Stimulated activated CD4-positive, alpha-beta T cell treated with anti-CD3 and anti-CD28 coated beads, Interleukin-4, amount 100 ng/mL, for 4 hours (primary cell): ENCODE measurements at places on chromosomes 5 and 9.

DNA sequence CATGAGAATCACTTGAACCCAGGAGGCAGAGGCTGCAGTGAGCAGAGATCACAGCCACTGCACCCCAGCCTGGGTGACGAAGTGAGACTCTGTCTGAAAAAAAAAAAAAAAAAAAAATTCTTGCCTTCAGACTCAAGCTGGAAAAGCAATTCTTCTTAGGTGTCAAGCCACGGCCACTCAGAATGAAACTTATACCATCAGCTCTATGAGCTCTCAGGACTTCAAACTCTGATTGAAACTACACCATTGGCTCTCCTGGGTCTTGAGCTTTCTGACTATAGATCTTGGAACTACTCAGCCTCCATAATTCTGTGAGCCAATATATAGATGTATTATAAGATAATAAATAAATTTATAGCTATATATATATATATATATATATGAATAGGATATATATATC lies 12.9 kb upstream of the FGF10 start:
- DNase-seq = no peak

DNA sequence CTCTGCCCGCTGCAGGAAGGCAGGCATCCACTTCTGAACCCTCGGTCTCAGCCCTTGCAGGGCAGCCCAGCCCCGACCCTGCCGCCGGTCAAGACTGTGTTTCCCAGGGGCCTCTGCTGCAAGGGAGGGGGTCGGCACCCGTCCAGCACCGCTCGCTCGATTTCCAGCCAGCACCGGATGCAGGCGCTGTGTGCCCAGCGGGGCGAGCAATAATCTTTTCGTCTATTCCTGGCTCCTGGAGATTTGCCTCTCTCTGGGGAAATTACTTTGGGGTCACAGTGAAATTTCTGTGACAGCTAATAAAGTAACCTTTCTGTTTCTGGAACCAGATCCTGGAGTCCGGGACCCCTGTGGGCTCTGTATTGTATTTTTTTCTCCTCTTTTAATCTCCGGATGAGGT lies 155.3 kb downstream of the COL23A1 start:
- no peak for DNase-seq

GRCh38 chr9:114235033-114235661 lies 79.8 kb downstream of the COL27A1 start:
- DNase-seq = no peak

DNA sequence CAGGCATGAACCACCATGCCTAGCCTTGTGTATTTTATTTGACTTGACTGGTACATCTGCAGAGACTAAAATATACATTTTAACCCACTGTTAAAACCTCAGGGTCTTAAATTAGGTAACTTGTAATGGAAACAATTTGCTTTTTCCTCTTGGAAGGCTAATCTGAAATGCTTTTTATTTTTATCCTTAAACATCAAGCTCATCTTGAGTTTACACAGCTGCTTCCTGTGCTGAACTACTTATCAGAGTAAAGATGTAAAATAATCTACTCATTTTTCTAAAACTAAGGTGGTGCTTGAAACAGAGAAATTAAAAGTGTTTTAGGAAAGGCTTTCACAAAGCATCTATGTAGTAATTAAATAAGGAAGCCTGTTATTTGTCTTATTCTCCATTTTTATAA lies 144.1 kb downstream of the ENTREP1 start:
- DNase-seq = no peak

- DNase-seq = no peak
Observed at GRCh38 chr5:116788851-116789403, 214.3 kb upstream of the SEMA6A start.

DNA sequence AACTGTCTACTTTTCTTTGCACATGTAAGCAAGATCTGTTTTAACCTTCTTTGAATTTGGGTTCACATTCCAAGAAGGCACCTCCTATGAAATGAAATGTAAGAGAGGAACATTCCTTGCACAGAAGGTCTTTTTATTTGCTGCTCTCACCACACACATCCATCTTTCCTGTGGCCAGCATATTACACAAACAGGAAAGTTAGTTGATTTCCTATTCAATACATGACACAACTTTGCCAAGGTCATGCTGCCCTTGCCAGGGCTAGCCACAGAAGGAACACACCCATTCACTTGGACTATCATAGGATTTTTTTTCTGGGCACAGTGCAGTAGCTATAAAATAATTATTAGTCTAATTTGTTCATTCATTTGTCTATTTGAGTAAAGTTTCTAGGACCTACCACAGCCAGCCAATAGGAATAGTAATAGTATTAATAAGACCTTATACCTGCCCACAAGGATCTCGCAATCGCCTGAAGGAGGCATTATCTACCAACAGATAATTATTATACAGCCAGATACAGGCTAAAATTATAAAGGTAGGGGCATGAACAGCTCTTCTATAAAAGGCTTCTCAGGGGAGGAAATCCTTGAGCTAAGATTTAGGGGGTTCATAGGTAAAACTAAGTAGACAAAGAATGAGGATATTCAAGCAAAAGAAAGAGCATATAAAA lies 78.1 kb upstream of the NREP start:
- no peak for DNase-seq

- no peak for DNase-seq
Observed at GRCh38 chr5:44022622-44023021, 366.6 kb downstream of the FGF10 start.

- no peak for DNase-seq
Observed at GRCh38 chr5:14864181-14864812, 7.3 kb downstream of the ANKH start.

- no peak for DNase-seq
Observed at GRCh38 chr9:129290606-129291005, 112.5 kb upstream of the IER5L start.

GRCh38 chr5:40524677-40525076 lies 155.0 kb upstream of the PTGER4 start:
- DNase-seq = no peak

- no peak for DNase-seq
Observed at GRCh38 chr9:77946969-77947620, 84.5 kb downstream of the GNAQ start.

DNA sequence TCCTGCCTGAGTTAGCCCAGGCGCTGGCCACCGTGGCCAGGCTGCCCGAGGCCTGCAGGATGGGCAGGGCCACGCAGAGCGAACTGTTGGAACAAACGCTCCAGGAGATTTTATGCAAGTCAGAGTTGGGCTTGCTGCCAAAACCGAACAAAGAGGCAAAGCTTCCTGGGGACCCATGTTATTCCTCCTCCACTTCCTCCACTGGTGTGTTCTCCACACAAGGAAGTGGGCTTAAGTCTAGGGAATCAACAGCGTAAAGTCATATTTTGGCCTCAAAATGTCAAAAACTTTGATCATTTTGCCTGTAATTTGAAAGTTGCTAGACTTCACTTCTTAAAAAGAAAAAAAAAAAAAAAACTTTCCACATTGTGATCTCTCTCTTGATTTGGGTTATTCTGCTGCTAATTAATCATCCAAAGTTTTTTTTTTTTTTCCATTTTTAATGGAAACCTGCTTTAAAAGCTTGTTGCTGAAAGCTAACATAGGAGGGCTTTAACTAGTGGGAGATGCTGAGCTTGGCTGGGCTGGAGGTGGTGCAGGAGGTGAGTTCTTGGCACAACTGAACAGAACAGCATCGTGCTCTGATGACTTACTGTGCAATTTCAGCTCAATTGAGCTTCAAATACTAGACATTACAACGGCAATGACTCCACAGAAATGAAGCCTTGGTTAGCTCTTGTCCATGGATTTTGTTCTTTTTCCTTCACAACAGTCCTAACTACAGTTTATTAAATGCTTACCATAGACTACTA lies 73.0 kb downstream of the PTPDC1 start:
- no peak for DNase-seq

DNA sequence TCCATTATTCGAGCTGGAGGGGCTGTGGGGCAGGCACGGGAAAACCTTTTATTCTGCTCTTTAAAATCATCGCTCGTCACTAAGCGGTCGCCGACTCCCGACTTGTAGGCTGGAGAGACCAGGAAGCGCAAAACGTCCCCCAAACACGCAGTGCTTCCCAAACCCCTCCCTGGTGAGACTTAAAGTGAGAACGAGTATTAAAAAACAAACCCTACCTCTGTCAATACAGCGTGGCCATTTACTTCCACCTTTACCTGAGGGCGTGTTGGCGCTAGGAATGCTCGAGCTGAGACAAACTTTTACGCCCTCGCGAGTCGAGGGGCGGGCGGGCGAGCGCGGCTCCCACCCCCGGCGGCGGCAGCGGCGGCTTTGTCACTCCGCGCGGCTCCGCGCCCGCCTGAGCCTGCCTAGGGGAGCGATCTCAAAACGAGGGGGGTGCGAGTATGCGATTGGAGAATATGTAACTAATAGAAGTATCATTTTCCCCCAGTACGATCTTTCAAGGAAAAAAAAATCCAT lies at the start of gene NR2F1-AS1:
Gene NR2F1-AS1 (minus strand): TSS at position 293 of the 519 bp plus-strand sequence.
- no peak for DNase-seq

- no peak for DNase-seq
Observed at GRCh38 chr9:129102791-129103594, 7.6 kb downstream of the CRAT start.

DNA sequence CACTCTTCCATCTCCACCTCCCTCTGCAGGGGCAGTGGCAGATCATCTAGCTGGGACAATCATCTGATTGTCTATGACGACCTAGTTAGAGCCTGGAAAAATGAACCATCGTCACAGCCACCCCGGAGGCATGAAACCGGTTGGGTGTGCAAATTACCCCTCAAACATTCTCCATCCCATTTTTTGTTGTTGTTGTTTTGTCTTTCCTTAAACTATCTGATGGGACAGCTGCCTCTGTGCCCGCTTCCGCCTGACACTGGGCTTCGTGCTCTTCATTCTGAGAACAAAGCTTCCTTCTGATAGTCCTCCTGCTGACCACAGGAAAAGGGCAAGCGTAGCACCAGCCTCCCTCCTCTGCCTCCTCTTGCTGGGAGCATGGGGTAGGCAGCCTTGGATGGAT lies 7.0 kb upstream of the NDST1 start:
- DNase-seq = no peak

DNA sequence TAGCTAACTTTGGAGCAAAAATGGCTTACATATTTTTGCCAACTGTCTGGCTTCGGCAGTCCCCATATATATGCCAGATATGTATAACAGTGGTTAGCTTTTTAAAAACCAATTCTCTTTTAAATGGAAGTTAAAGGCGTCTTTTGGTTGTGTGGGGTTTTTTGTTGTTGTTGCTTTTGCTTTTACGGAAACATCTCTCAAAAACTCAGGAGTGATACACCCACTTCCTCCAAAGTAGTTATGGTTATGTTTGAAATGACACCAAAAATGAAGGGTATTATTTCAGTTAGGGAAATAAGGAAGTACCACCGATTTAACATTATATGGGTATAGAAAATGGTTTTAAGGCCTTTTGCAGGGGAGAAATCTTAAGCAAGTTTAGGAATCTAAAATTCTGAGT lies 2.3 kb downstream of the CNOT8 start:
- no peak for DNase-seq

- DNase-seq = no peak
Observed at GRCh38 chr9:108363311-108363710, 492.5 kb downstream of the ACTL7B start.

- DNase-seq = no peak
Observed at GRCh38 chr5:95786821-95787418, 35.6 kb downstream of the GLRX start.

DNA sequence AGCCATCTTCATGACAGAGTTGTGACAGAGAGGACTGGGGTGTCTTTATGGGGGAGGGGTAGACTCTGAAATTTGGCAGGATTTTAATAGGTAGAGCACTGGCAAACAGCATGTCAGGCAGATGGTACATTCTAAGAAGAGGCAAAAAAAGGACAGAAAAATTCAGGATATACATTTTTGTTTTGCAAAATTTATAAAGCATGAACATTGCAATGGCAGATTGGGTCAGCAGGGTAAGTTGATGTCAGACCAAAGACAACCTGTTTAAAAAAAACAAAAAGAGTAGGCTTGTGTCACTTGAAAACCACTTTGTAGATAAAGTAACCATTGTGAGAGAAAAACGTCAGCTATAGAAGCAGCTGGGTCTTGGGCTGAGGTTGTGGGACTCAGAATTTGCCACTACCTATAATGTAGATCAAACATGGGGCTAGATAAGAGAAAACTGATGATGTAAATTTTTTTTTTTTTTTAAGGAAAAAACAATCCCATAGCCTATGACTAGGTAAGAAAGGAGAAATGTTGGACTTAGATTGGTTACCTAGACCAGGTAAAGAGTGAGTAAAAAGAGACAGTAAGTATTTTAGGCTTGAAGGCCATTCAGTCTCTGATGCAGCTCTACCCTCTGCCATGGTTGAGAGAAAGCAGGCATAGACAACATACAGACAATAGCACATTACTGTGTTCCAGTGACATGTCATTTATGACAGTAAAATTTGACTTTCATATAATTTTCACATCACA lies 8.3 kb downstream of the CAMK4 start:
- no peak for DNase-seq

DNA sequence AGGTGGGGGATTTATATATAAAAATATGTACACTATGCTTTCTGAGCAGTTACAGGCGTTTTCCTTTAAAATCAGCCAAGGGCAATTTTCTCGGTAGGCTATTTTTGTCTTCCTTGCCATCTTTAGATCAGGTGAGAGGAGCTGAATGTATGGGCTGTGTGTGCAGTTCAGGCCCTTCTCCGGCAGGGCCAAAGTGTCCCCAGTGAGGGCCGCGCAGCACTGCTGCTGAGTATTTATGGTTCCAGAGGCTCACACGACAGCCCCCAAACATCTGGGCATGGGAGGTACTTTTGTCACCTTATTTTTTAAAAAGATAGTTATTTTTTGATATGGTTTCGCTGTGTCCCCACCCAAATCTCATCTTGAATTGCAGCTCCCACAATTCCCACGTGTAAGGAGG lies 11.5 kb downstream of the GFPT2 start:
- DNase-seq = no peak

DNA sequence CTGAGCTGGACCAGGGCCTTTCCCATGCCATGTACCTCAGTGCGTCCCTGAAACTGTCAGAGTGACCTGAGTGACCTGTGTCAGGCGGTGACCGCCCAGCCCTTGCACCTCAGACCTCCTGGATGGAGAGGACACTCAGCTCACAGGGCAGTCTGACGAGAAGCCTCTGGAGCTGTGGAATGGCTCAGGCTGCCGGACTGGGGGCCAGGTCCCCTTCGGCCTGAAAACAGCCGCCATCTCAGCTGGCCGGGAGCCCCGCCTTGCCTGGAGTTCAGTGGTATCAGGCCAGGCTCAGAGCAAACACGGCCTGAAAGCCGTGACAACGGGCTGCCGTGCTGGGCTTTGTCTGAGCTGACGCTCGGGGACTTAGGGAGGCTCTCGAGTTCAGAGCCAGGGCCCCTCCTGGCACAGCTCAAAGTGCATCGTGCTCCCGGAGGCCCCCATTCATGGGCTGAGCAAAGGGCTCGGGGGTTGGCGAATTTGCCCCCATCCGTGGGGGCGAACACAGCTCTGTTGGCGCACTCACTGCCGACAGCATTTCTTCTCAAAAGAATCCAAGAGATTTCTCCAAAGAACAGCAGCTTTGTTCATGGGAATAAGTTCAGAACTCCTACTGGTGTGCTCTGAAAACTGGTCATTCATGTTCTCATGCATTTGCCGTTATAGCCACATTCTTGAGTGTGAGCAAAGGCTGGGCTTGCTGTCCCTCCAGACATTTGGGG lies 8.4 kb upstream of the SLC9A3 start:
- no peak for DNase-seq
